ENCODE measurements at places on chromosomes 7 and 10.

GRCh38 chr7:69691734-69692133 lies 93.5 kb downstream of the AUTS2 start:
- DNase-seq = no peak

GRCh38 chr10:69508738-69509340 lies 57.6 kb downstream of the TSPAN15 start:
- no peak for DNase-seq

- DNase-seq = no peak
These were observed 182.8 kb downstream of the DIP2C start for GRCh38 chr10:506451-507354.

- no peak for DNase-seq
These were observed 7.7 kb upstream of the CCDC172 start for GRCh38 chr10:116316503-116316902.

DNA sequence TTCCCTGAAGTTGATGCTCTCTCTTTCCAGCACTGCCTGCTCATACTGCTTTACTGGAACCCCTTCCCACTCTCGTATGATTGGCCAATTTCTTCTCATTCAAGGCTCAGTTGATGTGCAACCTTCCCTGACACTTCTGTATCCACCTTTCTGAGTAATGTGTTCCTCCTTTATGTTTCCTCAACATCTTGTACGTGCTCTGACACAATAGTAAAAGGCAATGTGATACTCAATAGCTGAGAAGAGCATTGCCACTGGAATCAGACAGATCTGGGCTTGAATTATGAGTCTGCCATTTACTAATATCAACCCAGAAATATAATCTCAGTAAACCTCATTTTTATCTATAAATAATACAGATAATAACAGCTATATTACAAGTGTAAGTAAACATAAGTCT lies 34.7 kb downstream of the ARL4A start:
- no peak for DNase-seq

GRCh38 chr7:50164559-50165170 lies 71.6 kb upstream of the ZPBP start:
- no peak for DNase-seq

GRCh38 chr7:41886901-41887311 lies 184.0 kb upstream of the INHBA start:
- no peak for DNase-seq

DNA sequence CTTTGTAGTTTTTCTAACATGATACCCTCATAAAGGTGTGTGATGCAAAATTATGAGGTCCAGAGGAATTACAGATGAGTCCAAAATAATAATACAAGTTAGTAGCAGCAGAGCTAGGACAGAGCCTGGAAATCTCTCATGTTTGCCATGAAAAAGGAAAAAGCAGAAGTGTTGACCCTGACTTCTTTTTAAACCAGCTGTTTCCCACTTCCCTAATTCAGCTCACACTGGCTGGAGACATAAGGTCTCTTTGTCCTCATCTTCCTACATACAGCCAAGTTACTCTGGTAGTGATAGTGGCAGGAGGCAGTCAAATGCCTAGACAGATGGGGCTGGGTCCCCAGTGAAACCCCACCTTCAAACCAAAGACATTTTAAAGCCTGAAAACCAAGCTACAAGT lies 269.2 kb downstream of the C7orf25 start:
- DNase-seq = no peak

GRCh38 chr10:18472977-18473376 lies 178.4 kb downstream of the NSUN6 start:
- DNase-seq = peak; percentile 10

DNA sequence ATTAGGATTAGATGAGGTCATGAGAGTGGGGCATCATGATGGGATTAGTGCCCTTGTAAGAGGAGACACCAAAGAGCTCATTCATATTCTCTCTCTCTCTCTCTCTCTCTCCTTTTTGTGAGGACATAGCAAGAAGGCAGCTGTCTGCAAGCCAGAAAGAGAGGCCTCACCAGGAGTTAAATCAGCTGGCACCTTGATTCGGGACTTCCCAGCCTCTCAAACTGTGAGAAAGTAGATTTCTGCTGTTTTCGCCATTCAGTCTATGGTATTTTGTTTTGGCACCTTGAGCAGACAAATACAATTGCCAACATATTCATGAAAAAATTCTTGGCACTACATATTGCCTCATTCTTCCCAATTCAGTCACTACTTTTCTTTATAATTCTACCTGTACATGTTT lies 20.6 kb upstream of the ATAD1 start:
- no peak for DNase-seq

DNA sequence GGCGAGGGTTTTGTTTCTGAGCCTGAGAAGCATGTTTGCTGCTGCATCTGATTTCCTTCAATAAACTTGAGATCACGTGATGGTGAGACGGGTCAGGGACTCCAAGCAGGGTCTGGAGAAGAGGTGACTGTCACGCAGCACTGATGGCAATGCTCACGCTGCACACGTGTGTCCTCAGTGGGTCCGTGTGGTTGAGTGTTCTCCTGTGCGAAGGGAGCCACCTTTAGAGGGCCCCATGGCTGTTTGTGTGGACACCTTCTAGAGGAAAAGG lies 100.4 kb downstream of the WDR37 start:
- DNase-seq = no peak

- no peak for DNase-seq
These were observed 119.2 kb upstream of the ANK3 start for GRCh38 chr10:60508831-60509230.

DNA sequence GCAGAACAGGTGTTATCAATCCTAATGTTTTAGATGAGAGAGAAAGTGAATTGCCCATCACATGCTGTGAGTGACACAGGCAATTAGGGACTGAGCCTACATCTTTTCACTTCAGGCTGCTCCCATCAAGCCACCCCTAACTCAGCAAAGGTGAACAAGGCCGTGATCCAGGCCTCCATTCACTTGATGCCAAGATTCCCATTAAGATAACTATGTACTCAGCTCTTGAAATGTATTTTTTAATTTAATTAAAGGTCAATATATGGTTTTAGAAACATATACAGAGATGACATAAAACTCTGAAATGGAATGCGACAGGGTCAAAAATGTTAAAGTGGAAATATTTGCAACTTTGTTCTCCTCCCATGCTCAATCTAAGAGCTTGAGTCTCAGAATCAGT lies 27.9 kb upstream of the UBE2H start:
- no peak for DNase-seq

Measured in activated CD4-positive, alpha-beta T cell treated with anti-CD3 and anti-CD28 coated beads for 36 hours (primary cell).